ENCODE measurements at places on chromosomes 2 and 18.

DNA sequence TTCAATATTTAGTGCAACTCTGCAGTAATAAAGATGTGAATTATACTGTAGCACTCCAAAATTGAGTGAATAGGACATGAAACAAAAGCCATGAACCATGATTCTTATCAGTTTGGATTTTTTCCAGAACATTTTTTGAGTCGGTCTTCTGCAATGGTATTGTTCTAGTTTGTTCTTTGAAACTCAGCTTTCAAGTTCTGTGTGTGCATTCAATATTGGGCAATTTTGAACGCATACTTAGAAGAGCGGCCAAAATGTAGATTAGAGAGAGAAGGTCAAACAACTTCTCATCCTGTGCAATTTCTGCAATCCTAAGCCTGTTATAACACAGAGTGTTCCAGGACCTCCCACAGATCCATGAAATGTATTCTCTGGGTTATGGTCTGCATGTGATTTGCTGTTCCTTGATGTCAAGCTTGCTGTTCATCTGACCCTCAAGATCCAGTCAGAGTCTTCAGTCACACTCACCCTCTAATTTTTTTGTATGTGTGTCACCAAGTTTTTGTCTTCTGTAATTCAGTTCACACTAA is 48.3 kb downstream of the TSPYL6 start:
- ATAC-seq: no peak

DNA sequence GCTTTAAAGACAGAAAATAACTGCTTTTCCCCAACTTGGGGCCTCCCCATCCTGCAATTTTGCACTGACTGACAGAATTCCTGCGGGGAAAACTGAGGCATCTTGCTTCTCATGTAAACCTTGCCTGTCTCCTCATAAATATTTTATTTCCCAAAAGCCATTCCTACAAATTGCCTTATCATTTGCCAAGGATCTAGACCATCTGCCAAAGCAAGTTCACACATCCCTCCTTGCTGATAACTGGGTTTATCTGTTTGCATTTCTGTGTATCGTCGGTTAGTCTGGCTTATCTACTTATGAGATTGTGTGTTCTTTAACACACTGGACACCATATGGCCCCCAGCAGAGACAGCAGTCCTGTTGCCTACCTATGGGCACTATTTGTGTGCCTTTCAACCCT is 3.0 kb upstream of the CNGA3 start:
- ATAC-seq: no peak

GRCh38 chr2:85011098-85011497 is 40.1 kb downstream of the KCMF1 start:
- ATAC-seq: peak; percentile 69

DNA sequence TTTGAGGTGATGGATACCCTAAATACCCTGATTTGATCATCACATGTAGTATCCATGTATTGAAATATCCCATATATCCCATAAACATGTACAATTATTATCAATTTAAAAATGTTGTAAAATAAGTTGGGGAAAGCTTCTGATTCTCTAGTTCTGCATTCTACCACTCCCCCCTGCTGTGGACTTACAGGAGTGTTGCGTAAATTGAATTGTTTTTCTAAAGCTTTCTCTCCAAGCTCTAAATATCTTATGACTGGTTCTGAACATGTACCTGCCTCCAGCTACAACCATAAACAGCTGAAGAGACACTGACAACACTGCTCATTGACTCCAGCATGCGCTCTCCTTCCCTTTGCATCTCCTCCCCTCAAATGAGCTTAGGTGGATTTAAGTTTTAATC is 145.2 kb downstream of the MGAT5 start:
- ATAC-seq: no peak

DNA sequence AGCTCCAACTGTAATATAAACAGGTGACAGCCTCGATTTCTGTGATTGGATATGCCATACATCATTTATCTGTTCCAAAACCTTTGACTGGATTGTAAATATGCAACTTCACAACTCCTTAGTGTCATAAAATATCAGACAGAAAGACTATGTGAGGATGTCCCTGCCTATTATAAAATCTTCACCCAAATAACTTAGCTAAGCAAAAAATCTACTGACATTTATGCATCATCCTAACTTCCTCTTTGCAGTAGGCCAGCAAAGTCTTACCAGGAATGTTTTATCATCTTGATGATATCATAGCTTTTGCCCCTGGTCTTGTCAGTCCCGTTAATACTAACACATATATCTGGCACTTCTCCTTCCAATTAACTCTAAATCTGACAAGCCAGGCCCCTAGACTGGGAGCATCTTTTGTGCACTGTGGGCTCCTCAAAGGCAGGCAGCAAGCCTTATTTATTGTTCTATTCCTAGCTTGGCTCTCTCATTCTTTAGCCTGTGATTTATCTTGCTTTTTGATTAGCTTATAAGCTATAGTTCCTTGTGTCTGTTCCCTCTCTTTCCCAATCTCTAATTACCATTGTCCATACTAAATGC is 356.5 kb upstream of the HNMT start:
- ATAC-seq: no peak

DNA sequence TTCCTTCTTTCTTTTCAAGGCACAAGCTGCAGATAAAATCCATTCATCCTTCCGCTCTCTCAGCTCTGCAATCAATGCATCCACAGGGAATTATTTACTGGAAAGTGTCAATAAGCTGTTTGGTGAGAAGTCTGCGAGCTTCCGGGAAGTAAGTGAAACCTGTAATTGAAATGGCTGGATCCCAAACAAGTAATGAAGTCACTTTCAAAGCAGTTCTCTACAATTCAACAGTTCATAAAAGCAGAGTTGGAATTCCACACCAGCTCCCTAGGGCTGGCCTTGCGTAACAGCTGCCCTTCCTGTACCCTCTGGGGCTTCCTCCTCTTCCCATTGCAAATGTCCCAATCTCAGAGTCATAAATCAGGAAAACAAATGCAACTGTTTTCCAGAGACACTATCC is 9.6 kb downstream of the SERPINB2 start:
- ATAC-seq: no peak

DNA sequence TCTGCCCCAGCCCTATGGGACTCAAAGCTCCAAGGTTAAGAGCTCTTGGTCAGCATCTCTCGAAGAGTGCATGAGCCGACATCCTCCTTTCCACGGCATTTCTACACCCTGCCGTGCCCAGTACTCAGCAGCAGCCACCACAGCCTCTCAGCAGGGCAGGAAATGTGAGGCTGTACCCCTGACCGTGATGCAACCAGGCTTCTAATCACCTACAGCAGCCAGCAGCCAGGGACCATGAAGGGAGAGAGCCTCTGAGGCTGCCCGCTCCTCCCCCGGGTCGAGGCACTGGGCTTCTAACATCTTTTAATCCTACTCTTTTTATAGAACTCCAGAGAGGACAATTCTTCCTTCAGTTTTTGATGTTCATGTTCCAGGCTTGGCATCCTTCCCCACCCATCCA is 6.5 kb downstream of the CYS1 start:
- no peak for ATAC-seq

DNA sequence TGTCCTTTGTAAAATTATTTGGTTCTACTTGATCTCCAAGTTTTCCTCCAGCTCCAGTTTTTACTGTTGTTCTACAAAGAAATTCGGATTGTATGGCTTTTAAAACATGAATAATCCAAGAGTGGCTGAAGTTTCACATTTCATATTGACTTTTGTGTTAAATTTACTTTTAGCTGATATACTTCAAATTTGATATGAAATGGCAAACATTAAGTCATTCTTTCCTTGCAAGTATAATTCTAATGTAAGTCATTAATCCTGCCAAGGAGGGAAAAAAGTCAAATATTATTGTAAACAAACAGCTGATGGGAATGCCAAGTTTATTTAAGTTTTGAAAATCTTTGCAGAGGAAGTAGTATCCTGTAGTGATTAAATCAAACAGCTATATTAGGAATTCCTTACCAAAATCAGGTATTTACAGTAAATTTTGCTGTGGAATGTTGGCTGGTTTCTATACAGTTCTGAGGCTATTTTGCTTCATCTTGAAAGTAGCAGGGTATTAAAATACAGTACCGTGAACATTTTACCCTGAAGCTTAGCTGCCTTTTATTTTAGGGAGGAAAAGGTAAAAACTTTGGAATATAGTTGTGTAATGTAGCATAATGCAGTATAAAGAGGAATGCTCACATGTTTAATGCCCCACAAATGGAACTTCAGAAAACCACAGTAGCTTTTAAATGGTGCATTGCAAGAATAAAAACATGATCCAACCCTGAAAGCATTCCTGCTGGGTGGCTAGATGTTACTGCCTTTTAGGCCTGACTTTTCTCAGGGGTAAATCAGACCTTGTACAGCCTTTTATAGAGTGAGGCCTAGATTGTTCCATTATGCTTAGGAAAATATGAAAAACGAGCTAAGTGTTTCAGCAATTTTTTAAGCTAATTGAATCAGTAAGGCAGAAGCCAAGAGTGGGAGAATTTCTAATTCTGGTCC is 62.7 kb upstream of the NT5C1B start:
- ATAC-seq: no peak

GRCh38 chr2:72135921-72136320 is 11.7 kb downstream of the CYP26B1 start:
- no peak for ATAC-seq

- no peak for ATAC-seq
Measured at GRCh38 chr2:146363731-146364130, 1481.1 kb upstream of the ACVR2A start.

- ATAC-seq: no peak
Measured at GRCh38 chr2:78260861-78261260, 738.7 kb upstream of the LRRTM4 start.

- ATAC-seq: no peak
Measured at GRCh38 chr2:1745171-1746023, 1.1 kb upstream of the PXDN start.

GRCh38 chr2:192059266-192059665 is 135.5 kb downstream of the TMEFF2 start:
- ATAC-seq: no peak

DNA sequence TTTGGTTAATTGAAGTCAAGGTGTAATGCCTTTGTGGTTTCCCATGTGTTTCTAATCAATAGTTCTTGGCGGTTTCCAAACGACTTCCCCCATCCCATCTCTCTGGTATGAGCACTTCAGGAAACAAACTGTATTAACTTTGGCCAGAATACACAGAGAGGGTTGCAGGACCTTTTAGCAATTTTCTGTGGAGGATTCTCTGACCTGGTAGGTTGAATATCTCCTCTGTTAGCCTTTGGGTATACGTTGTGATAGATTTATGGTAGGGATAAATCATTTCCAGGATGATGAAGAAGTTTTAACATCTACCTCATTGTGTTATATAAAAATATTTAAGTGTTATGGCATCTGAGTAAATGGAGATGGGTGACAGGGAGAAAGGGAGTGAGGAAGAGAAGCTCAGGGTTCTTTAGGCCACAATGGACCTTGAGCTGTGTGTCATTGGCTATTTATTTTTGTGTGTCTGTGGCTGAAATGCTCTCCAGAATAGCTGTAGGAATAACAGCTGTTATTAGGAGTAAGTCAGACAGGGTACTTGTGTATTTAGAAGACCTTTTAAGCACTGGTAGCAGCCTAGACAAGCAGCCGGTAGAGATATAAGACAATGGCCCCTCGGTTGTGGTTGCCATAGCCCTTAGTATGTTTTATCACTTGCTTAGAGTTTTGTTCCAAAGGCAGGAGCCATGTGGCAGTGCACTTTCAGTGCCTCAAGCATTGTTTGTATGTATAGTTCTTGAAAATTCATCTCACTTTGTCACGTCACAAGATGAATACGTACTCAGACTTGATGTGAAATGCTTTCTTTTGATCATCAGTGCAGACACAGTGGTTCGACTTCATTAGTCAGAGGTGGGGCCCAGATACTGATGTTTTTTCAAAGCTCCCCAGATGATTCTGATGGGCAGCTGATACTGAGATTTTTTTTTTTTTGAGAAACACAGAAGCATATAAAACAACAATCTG is 91.1 kb downstream of the FMNL2 start:
- ATAC-seq: no peak

- no peak for ATAC-seq
Measured at GRCh38 chr2:70771446-70771845, 3.4 kb upstream of the ADD2 start.

Measured in activated CD4-positive, CD25-positive, alpha-beta regulatory T cell treated with anti-CD3 and anti-CD28 coated beads, Interleukin-2, amount 50 U/mL, for 24 hours (primary cell).